ENCODE measurements at places on chromosomes 1 and 21.

DNA sequence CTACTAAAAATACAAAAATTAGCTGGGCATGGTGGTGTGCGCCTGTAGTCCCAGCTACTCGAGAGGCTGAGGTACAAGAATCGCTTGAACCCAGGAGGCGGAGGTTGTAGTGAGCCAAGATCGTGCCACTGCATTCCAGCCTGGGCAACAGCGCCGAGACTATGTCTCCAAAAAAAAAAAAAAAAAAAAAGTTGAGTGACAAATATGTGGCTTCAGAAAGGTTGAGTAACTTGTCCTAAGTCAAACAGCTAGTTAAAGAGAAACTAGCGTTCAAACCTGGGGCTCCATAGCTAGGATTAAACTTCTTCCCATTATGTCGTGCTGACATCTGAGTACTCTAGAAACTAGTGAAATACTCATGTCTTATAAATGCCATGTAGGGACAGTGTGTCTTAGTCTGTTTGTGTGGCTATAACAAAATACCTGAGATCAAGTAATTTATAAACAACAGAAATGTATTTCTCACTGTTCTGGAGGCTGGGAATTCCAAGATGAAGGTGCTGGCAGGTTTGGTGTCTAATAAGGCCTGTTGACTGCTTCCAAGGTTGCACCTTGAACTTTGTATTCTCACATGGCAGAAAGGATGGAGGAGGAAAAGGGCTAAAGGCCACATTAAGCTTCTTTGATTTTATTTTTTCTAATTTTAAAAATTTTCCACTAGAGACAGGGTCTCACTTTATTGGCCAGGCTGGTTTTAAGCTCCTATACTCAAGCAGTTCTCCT lies 12.0 kb downstream of the AK4 start:
- DNase-seq: no peak

DNA sequence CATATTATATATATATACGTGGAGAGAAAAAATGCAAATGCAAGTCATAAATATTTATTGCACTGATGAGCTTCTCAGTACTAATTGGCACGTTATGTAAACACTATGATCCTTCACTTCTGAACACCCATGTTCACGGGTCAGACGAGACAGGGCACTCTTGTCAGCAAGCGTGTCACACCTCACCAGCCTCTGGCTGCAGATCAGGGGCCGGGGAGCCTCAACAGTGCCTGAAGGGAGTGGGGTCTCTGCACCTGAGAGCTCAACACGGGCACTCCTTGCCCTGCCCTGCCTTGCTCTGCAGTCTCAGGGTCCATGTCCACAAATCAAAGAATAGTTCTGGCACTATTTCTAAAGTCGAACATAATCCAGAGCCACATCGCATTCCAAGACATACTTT lies 409 bp upstream of the HIVEP3 start:
- no peak for DNase-seq

DNA sequence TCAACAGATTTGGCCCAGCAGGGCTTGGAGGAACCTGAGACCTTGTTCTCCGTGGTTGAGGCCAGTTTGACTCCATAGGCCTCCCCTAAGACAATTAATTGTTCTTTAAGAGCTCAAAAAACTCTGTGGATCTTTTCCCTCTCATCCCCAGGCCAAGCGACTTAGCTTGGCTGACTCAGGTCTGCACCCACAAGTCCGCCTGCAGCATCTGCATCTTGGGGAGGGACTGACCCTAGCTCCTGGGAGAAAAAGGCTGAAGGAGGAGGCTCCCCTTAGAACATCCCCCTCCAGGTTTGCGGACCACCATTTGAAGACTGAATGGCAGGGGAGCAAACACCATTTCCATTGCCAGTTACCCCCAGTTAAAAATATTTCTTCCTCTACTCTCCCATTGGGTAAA lies 1.5 kb upstream of the HES2 start:
- no peak for DNase-seq

- DNase-seq: no peak
Observed at GRCh38 chr1:234307726-234308125, 65.5 kb upstream of the COA6 start.

GRCh38 chr1:12336413-12336812 lies 106.6 kb downstream of the VPS13D start:
- DNase-seq: no peak

DNA sequence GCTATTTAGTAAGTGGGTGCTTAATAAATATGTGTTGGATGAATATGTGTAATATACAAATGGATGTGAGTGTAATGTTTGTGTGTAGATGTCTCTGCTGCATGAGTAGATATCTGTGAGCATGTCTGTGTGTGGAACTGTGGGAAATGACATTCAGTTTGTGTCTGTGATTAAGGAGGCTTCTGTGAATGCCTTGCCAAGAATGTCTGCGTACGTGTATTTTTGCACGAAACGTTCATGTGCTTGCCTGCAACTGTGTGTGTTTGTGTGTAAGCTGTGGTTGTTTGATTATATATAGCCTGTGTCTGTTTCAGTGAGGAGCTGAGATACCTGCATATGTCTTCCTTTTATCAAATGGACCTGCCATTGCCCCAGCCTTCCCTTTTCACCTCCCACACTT lies 13.8 kb downstream of the DMBX1 start:
- no peak for DNase-seq

DNA sequence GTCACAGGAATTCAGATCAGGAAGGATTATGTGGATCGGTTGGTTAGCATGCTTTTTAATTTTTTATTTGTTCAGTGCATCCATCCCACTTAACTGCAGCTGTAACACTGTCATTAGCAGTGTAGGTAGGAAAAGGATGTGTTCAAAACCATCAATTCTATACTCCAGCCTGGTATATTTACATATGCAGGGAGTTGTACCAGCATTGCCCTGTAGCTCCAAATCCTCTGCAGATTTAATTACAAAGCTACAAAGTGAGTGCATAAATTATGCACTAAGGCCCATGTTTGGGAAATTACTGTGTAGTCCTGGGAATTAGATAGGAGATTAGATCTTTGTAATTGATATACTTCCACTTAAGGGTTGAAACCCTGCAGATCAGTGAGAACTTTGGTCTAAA lies 15.9 kb upstream of the OSBPL9 start:
- no peak for DNase-seq

DNA sequence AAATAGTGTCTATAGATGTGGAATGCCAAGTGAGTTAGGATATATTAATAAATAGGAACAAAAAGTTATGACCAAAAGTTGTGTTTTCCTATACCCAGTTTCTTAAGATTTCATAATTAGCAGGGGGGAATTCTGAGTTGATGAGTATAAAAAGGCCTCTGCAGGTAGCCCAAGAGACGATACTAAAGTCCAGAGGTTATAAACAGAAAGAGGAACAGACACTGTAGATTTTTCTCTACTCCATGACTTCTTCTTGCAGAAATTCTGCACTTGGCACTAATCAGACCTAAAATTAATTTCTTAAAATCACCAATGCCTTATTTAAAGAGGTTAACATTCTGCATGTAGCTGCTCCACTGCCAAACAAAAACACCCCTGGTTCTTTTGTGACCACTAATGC lies 62.6 kb downstream of the ROR1 start:
- DNase-seq: no peak

DNA sequence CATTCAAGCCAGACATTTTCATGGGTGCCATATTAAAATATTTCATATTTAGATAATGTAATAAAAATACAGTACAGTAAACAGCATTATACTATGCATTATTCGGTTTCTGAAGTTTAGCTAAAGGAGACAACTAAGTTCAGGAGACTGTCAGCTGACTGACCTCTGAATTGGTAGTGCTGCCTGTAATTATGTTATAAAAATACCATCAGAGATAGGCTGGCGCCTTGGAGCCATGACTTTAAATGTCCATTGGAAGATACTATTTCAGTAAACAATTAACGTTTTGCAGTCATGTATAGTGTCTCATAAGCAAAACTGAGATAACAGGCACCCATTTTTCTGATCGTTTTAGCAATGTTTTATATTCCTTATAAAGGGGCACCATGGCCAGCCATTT lies 11.3 kb upstream of the RAB29 start:
- DNase-seq: no peak

GRCh38 chr1:170075186-170075585 lies 691 bp upstream of the KIFAP3 start:
- no peak for DNase-seq

DNA sequence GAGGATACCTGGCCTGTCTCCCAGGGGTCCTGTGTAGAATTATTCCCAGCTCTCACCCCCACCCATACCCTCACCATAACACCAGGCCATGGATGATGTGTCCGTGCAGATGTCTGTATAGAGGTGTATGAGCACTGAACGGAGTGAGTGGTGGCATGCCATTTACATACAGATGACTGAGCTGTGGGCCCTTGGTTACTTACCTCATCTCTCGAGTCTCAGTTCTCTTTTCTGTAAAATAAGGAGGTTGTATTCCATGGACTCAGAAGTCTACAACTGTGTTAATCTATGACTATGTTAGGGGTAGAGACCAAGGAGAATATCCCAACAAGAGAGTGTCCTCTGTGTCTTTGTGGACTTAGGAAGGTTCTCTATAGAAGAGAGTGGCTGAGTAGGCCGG lies 65.6 kb upstream of the CD1D start:
- DNase-seq: no peak

- no peak for DNase-seq
Observed at GRCh38 chr1:88350648-88351047, 333.4 kb upstream of the PKN2 start.

- no peak for DNase-seq
Observed at GRCh38 chr1:39122056-39122455, 82.4 kb upstream of the MACF1 start.

- no peak for DNase-seq
Observed at GRCh38 chr1:225063722-225064121, 134.2 kb downstream of the DNAH14 start.

GRCh38 chr1:3120140-3120539 lies 51.1 kb downstream of the PRDM16 start:
- no peak for DNase-seq

DNA sequence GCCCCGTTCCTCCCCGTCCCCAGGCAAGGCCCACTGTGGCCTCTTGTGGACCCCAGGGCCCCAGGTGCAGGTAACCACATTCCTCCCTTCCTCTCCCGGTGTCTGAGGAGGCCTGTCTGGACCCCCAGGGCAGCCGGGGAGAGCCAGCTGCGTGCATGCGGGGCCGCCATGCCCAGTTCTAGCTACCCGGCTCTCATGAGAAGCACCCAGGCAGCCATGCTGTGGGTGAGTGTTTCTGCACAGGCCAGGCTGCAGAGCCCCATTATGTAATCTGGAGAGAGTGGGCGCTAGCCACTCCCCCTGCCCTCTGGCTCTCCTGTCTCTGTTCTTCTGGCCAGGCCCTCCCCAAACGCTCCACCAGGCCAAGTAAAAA lies 18.4 kb upstream of the PLEKHG5 start:
- no peak for DNase-seq

DNA sequence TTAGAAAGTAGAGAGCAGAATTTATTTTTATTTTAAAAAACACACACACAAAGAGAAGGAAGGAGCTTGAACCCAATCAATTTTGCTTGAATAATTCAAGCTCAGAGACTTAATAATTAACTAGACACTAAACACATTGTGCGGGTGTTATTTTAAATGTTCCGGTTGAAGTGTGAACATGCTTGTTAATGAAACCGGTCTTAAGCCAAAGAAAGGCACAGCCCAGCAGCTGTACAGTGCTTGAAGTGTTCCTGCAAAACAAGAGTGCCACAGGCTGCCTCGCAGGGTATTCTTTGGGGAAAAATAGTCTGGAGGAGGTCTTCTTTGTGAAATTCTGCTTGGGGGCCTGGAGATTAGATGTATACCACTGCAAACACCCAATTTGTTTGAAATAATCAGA lies 2.2 kb upstream of the CDC42BPA start:
- DNase-seq: no peak

GRCh38 chr21:43024439-43025136 lies 50.2 kb downstream of the PKNOX1 start:
- DNase-seq: no peak

DNA sequence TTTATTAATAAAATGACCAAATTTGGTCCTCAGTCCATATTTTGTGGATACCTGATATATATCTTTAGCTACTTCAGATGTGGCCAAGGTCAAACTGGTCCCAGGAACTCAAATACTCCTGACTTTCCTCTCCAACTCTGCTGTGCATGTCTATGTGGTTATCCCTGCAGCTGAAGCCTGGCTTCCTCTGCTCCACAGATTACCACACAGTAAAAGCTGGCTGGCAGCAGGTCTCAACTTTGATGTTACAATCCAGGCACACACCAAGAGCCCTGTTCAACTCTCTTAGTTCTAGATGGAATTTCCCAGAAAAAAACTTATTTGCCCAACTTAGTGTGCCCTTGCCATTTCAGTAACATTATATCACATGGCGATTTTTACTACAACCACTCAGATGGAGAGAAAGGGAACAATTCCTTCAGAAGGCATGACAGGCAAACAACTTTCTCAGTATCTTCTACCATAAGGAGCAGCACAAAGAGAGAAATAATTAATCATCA lies 479.5 kb downstream of the PLPP3 start:
- no peak for DNase-seq

DNA sequence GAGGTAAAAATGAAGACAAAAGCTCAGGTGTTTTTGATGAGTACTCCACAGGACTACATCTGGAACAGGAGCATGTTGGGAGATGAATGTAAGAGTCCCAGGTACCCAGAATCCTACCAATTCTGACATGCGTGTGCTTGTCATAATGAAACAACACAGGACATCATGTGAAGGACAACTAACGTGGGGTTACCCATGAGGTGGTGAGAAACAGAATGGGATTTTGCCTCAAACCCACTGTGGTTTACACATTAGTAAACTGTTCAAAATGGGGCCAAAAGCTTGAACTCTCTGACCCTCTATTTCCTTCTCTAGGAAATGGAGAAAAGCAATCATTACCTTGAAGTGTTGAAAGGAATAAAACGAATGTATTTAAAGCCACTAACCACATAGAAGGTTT lies 266.2 kb downstream of the RGS7 start:
- no peak for DNase-seq

- DNase-seq: peak; percentile 20
Observed at GRCh38 chr1:50873458-50874187, 86.4 kb downstream of the FAF1 start.

DNA sequence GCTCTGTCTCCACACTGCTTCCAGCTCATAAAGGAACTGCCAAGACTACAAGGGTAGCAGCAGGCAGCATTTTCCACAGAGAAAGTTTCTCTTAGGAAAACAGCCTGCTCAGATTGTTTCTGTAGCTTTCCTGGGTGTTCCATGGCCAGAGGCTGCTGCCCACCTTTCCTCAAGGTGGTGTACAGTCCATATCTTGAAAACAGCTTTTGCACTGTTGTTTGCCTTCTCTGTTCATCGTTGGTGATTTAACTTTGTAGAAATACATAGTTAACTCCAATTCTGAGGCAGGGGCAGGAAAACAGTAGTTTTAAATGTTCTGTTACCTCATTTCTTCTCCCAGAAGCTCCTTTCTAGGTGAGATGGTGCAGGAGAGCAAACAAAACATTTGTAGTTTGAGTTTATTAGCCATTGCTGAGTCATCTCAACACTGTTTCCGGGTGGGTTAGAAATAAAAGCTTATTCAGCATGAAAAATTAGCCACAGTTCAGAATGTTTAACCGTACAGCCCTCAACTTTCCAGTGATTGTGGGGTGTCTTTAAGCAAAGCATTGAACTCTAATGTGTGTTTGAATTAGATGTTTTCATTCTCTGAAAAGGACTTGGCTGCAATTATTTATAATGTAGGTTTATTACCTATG lies 41.7 kb downstream of the DIP2A start:
- DNase-seq: no peak

All from SHP77 treated with DMSO at 0.1 percent for 48 hours (cell line).